Spinal cord (tissue), 10 donors: ENCODE measurements at places on chromosomes 1 and 21. TPM values are rescaled to one million over a fixed set of nuclear protein-coding genes. Genes with fewer than 3 reads are reported as not detected.

Gene SPATA17
- total RNA-seq = 12.8 TPM

Gene CELA2B
- not detected for total RNA-seq

Gene ARPC5
- 143 TPM for total RNA-seq

Gene CXADR
- total RNA-seq = 81.1 TPM

Gene UBASH3A
- total RNA-seq = not detected

Gene HSPB7
- total RNA-seq = 1.6 TPM

Gene KDF1
- total RNA-seq = not detected

Gene BATF3
- 2.7 TPM for total RNA-seq

Gene UAP1
- 49.3 TPM for total RNA-seq

DNA sequence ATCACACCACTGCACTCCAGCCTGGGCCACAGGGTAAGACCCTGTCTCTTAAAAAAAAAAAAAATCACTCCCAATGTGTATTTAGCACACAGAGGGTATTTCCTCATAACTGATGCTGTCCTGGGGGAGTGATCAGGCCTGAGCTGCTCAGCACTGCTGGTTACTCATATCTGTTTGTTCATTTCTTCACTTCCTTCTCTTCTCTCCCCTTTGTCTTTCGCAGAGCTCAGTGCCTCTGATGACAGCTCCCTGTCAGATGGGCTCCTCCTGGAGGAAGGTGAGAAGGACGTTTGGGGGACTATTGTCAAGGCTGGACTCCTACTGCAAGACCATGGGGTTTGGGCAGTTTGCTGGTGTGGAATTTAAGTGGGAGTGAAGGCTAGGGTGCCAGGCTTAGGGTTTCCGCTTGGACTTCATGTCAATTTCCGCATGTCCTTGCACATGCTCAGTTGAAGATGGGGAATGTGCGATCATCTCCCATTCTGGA, 13.0 kb downstream of the INAVA start:
- no peak for DNase-seq

- DNase-seq = no peak
Observed at GRCh38 chr1:162782671-162783070, 7.8 kb upstream of the HSD17B7 start.

GRCh38 chr1:178664278-178664677, 60.8 kb upstream of the RALGPS2 start:
- DNase-seq = no peak

GRCh38 chr1:94024104-94024792, 96.7 kb downstream of the ABCA4 start:
- no peak for DNase-seq

GRCh38 chr1:23527366-23527765, 3.7 kb downstream of the E2F2 start:
- no peak for DNase-seq

GRCh38 chr1:67882196-67882958, 49.1 kb upstream of the GNG12 start:
- DNase-seq = no peak

- no peak for DNase-seq
Observed at GRCh38 chr1:37041483-37041882, 7.2 kb upstream of the GRIK3 start.

DNA sequence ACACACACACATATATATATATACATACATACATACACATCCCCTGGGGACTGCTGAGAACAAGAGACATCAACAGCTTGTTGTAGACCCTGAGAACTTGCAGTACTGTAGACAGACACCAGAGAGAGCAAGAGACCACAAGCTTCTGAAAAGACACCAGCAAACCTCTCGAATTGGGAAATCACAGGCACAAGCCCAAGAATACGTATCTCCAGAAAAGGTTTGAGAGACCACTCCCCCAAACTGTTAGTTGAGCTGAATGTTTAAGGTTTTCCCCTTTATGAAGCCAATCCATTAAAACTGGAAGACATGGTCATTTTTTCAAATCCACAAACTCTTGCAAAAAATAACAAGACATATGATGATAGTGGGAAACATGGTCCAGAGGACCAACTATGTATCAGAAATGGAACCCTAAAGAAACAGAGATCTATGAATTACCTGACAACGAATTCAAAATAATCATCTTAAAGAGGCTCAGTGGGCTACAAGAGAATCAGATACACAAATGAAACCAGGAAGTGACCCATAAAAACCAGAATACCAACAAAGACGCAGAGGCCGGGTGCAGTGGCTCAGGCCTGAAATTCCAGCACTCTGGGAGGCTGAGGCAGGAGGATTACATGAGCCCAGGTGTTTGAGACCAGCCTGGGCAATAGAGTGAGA, 45.1 kb downstream of the SLC2A1 start:
- DNase-seq = no peak

DNA sequence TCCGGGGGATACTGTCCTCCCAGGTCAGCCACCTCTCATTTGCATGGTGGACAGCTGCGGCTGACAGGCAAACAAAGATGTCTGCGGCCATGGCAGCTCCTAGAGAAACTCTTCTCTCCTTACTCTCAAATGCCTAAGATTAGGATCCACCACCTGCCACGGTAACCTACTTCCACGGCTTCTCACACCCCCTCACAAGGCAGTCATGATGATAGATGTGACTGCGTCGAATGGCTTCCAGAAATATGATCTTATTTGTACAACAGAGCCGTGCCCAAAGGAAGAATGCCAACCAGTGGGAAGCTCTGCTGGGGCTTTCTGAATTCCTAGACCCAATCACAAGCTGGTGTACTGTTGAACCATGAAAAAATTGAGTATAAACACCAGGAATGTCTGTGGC, 73.4 kb downstream of the BACE2 start:
- DNase-seq = no peak

DNA sequence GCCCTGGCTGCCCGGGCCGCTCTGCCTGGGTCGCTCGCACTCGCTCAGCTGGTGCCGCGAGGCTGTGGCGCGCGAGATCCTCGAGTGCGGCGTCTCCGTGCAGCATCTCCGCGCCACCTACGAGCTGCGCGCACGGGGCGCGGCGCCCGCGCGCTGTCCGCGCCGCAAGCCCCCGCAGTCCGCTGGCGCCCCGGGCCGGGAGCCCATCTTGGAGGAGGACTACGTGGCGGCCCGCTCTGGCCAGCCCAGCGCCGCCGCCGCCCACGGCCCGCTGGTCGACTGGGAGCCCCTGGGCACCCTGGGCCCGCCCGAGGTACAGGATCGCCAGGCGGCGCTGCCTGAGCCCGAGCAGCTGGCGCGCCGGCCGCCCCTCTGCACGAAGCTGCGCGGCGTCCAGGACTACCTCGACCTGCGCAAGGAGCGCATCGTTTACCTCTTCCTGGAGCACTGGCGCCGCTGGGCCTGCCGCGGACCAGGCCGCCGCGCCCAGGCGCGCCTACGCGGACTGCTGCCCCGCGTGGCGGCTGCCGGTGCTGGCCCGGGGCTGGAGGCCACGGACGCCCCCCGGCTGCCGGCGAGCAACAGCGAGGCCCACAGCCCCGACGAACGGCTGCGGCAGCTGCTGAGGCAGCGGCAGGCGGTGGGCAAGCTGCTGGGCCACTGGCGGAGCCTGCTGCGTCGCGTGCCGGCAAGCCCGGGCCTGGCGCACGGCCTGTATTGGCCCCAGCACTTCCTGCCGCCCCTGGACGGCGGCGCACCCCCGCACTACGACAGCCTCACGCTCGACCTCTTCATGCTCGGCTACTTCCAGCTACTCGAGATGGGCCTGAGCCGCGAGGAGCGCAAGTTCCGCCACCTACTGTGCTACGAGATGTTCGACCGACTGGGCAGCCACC, 10.9 kb downstream of the TNFRSF25 start:
- no peak for DNase-seq

GRCh38 chr1:67339623-67340343, 32.1 kb downstream of the IL12RB2 start:
- DNase-seq = no peak

DNA sequence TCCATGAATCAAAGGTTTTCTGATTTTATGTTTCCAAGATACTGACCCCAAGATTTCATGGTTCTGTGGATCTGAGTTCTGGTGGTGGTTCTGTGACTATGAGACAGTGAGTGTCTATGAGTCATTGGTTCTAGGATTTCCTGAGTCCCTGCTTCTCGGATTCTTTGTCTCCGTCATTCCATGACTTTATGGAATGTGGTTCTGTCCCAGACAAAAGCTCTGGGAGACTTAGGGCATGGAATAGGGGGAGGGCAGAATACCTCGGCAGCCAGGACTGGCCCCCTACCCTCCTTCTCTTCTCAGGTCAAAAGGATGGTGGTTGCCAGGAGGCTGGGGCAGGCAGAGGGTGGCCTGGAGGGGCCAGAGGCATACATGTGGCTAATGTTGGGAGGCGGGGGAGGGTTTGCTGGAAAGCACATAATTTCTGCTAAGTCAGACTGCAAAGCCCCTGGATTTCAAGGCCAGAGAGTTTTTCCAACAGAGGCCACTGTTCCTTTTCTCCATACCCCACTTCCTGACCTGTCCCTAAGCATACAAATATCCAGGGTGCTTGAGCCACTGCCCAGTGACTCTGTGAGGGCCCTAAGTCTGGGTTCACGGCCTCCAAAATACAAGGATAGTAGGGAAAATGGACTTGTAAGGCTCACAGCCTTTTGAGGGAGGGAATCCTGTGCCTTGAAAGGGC, 17.2 kb downstream of the CDCP2 start:
- DNase-seq = no peak

DNA sequence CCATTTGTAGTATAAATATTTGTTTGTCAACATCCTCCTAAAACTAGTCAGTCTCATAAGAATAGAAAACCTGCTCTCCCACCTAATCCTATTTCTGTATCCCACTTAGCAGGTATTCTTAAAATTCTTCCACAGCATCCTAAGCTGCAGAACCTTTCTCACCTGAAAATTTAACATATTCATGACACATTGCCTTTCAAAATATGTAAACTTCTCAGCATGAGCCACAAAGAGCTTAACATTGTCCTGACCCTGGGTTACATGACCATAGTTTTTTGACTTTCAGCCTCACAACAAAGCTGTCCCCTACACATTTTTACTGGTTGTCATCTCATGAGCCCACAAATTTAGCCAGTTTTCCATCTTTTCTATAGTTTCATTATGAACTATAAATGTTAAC, 712.1 kb downstream of the LTN1 start:
- no peak for DNase-seq

DNA sequence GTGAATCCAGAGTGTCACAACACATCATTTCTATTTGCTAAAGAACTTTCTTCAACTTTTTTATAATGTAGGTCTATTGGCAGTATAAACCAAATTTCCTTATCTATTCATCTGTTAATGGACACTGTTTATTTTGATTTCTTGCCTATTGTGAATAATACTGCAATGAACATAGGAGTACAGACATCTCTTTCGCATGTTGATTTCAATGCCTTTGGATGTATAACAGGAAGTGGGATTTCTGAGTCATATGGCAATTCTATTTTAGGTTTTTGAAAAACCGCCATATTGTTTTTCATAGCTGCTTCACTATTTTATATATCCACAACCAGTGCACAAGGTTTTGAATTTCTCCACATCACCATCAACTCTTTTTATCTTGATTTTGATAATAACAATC, 198.7 kb downstream of the KCNT2 start:
- no peak for DNase-seq

DNA sequence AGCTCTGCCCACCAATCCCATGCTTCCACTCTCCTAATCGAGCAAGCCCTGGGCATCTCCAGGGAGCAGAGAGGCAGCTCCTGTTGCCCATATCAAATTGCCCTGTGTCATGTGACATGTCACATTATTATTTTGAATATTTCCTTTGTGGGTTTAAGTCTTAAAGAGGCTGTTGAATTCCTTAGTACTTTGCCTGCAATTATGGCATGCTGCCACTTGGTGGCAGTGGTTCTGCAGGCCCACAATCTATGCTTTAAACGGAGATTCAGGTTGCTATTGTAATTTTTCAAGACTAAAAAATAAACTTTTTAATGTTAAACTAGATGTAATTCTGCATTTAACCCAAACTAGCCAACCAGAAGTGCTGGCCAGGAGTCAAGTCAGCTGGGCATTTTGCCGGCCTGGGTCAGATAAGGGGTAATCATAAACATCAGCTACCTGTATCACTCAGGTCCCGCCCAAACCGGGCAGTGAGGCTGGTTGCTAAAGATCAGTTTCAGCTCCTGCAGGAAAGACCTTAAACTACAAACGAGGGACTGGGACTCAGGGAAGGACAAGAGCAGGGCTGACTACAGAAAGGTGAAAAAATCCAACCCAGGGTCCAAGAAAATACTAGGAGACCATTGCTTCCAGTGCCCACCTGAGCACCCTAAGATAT, 37.3 kb upstream of the ARHGEF16 start:
- no peak for DNase-seq

GRCh38 chr1:33381977-33382376, 48.9 kb downstream of the PHC2 start:
- no peak for DNase-seq

DNA sequence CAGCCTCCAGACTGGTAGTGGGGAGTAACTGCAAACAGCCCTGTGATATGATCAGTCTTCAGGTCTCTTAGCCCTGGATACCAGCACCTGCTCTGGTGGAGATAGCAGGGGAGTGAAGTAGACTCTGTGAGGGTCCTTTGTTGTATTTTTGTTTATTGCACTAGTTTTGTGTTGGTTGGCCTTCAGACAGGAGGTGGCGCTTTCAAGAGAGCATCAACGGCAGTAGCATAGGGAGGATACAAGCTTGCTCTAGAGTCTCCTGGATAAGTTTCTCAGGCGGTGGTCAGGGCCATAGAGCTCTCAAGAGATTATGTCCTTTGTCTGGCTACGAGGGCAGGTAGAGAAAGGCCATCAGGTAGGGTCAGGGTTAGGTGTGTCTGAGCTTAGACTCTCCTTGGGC, 116.4 kb downstream of the USH2A start:
- DNase-seq = no peak
